ENCODE measurements at places on chromosomes 5 and 9.

DNA sequence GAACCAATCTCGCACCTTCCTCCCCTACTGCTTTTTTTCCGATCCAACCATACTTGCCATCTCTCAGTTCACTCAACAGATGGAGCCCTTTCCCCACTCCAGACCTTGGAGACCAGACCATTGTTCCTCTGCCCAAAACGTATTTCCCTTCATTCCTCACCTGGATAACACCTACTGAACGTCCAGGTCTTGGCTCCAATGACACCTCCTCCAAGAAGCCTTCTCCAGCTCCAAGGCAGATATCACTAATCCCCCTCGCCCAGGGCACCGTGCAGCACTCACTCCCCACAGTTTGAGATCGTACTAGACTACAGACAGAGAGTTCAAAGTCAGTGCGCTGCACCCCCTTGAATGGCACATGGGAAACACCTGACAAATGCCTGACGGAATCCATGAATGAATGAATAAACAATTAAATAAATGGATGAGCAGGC, 47.1 kb upstream of the AKNA start:
- DNase-seq = peak; percentile 28

GRCh38 chr9:2022560-2022959, 7.4 kb downstream of the SMARCA2 start:
- no peak for DNase-seq

GRCh38 chr5:148569948-148570347, 84.4 kb downstream of the HTR4 start:
- DNase-seq = no peak

DNA sequence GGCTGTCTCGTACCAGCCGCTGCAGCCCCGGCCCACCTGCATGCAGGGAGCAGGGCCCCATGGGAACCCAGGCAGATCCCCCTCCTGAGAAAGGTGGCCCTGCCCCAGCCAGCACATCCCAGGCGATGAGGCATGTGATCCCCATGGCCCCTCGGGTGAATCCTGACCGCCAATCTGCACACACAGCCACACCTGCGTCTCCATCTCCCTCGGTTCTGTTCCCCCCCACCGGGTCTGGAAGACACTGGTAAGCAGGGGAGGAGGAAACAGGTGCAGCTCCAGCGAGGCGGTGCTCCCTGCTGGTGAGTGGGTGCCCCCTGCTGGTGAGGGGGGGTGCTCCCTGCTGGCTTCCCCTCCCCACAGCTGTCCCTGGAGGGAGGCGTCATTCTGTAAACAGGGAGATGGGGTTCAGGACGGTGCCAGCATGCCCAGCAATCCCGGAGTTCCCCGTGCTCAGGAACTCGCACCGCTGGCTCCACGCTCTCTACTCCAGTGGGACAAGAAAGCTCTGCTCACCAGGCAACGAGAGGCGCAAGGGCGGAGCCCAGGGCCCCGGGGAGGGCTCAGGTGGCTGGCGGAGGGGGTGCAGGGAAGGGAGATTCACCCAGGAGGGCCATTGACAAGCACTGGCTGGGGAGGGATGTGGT, 28.4 kb upstream of the SLC12A7 start:
- DNase-seq = peak; percentile 61

GRCh38 chr9:131707733-131708157, 32.1 kb downstream of the RAPGEF1 start:
- no peak for DNase-seq

DNA sequence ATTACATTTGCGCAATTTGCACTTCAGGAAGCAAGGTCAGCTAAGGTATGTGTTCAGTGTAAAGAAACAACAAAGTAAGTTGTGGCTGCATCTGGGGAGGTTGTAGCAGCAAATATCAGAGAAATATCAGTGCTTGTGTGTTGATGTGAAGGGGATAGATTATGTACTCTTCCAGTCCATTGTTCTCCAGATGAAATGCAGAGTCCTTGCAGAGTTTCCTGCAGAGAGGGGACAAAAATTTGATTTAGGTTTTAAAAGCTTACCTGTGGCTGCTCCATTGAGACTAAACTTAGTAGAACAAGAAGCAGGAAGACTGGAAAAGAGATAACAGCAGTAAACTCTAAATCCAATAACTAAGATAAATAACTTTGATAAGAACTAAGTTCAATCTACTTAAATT, 952.2 kb downstream of the CDH18 start:
- DNase-seq = no peak

DNA sequence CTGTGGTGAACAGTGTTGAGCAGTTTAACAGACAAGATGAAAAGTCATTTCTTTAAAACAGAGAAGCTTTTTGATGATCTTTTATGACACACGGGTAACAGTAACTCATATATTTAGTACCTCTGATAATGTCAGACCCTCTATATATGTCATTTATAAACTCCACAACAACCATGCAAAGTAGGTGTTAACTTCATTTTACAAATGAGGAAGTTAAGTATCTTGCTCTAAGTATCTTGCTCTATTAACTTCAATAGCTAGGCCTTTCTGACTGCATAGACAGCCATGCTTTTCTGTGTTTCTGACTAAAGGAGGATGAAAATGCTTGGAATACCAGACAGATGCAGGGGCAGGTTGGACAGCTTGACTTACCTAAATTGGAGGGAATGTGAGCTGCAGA, 1.8 kb downstream of the NUDT2 start:
- no peak for DNase-seq

DNA sequence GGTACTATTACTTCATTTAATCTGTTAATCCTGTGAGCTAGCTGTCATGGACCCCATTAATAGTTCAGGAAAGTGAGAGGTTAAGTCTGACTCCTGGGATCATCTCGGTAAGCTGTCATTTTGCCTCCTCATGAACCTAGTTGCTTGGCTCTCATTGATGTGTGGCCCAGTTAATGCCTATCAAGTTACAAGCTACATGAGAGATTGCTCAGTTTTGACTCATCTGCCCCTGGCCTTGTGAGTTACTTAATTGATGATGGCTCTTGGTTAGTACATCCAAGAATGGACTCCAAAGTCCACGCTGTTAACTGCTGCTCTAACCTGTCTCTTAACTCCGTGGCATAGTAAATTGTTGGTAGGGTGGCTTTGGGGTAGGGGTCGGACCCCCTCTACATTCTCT, 23.9 kb downstream of the LARP1 start:
- no peak for DNase-seq

- no peak for DNase-seq
Observed at GRCh38 chr5:146208916-146209522, 5.6 kb downstream of the RBM27 start.

DNA sequence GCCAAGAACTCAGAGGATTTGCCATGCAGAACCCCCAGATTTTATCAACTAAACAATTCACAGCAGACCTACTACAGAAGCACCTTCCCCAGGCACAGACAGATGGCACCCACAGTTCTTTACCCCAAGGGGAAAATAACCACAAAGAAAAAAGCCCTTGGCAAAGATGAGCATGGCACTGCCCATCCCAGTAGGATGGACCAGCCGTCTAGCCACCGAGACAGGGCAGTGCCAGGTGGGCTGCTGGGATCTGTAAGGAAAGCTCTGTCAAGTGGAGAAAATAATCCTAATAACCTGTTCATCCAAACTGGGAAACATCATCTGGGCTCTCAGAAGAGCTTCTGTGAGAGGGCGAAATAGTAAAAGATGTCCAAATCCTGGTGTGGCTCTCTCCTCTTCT, 130.0 kb downstream of the COL23A1 start:
- DNase-seq = no peak

DNA sequence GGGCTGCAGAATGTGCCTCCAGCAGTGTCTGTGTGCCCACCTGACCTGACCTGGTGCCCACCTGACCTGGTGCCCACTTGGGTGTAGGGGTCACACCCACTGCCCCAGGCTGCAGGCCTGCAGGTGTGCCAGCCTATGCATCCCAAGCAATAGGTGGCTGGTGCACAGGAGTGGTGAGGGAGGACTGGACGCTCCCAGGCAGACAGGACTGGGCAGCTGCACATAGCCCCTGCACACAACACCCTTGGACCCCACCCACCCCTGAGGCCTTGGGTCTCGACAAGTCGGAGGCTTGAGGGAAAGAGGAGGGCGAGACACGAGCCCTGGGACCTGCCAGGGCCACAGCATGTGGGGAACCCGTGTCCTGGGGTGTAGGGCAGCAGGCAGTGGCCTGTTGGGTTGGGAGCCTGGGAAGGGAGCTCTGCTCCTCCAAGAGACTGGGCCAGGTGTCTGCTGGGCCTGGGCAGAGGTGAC, 10.8 kb upstream of the NRARP start:
- DNase-seq = no peak

GRCh38 chr5:39236718-39237117, 17.4 kb upstream of the FYB1 start:
- DNase-seq = no peak

GRCh38 chr9:134968823-134969090, 51.0 kb upstream of the FCN1 start:
- DNase-seq = no peak

DNA sequence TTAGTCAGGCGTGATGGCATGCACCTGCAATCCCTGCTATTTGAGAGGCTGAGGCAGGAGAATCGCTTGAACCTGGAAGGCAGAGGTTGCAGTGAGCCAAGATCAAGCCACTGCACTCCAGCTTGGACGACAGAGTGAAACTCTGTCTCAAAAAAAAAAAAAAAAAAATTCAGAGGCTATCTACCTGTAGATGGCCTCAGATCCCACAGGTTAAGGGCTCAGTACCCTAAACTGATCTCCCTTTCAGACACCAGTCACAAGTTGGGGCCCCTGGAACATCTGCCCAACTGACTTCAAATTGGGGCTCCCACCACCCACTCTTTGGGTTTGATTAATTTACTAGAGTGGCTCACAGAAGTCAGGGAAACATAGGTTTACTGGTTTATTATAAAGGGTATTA, 65.4 kb upstream of the ERCC6L2 start:
- DNase-seq = no peak

- DNase-seq = no peak
Observed at GRCh38 chr9:5764130-5764868, 68.6 kb downstream of the ERMP1 start.

GRCh38 chr5:160938532-160938931, 86.5 kb upstream of the ATP10B start:
- DNase-seq = no peak

- no peak for DNase-seq
Observed at GRCh38 chr9:110206389-110206788, 1.6 kb downstream of the C9orf152 start.
